ENCODE measurements at places on chromosomes 12 and 14.
A peak's percentile ranks its signal among the peaks of the same experiment; 100 is the strongest.

DNA sequence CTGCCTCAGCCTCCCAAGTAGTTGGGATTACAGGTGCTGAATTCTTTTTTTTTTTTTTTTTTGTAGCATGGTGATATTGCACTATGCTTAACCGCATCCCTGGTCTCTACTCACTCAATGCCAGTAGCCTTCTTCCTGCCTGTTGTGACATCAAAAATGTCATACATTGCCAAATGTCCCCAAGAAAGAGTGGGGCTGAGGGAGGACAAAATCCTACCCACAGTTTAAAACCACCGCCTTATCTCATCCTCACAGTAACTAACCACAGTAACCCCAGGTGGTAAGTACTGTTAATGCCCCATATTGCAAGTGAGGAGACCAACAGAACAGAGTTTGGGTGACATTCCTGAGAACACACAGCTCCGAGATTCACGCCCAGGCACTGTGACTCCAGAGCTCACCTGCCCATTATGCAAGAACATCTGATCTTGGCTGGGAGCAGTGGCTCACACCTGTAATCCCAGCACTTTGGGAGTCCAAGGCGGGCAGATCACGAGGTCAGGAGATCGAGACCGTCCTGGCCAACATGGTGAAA is 19.6 kb downstream of the MORN3 start:
- no peak for DNase-seq

DNA sequence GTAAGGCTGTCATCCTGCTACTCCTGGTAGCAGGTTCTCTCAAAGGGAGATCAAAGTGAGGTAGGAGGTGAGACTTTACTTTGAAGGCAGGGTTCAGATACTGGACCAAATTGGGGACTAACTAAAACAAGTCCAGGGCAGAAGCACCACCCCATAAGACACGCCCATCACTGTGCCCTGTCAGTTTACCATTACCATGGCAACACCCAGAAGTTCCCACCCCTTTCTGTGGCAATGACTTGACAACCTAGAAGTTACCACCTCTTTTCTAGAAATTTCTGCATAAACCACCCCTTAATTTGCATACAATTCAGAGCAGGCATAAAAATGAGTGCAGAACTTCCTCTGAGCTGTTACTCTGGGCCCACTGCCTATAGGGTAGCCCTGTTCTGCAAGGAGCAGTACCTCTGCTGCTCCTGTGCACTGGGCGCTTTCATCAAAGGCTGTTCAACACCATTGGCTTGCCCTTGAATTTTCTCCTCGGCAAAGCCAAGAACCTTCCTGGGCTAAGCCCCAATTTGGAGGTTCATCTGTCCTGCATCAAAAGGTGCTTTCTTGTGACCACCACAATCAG is 64.8 kb upstream of the MAX start:
- DNase-seq: no peak

GRCh38 chr14:21095430-21096205 is 2.8 kb downstream of the ZNF219 start:
- DNase-seq: no peak

- DNase-seq: no peak
These were observed 11.9 kb downstream of the FAM222A start for GRCh38 chr12:109725321-109726105.

DNA sequence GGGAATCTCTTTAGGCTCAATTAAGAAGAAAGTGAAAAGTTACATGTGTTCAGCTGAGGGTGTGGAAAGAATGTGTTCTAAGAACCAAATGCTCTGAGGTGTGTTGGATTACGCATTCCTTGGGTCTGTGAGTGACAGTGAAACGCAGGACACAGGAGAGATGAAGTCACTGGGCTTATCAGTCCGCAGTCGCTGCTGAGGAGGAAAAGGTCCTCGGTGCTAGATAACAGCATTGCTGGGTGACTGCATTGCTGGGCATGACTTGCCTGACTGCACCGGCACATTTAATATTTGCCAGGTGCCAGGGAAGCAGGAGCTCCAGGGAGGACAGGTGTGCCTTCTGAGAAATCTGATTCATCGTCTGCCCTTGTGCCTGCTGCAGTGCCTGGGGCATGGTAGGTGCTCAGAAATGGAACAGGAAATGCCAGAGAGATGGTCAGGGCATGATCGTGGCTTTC is 64.4 kb upstream of the FZD10 start:
- no peak for DNase-seq

GRCh38 chr14:105070760-105071137 is 5.5 kb upstream of the GPR132 start:
- no peak for DNase-seq

- peak; percentile 63 for DNase-seq
These were observed 53.0 kb upstream of the CORO1C start for GRCh38 chr12:108784270-108784669.

DNA sequence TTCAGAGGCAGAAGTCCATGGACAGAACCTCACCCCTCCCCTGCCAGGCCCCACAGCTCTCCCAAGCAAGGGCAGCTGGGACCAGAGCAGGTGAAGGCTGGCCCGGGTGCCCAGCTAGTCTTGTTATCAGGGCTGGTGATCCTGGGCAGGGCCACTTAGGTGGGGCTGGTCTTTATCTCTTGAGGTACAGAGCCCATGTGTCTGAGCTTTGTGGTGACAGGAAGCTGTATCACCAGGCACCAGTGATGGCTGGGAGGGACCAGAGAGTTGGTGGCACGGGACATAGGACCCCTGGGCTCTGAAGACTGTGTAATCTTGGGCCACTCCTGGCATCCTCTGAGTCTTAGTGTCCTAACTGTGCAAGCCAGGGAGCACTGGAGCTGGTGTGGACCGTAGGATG is 12.8 kb upstream of the HPD start:
- DNase-seq: no peak

DNA sequence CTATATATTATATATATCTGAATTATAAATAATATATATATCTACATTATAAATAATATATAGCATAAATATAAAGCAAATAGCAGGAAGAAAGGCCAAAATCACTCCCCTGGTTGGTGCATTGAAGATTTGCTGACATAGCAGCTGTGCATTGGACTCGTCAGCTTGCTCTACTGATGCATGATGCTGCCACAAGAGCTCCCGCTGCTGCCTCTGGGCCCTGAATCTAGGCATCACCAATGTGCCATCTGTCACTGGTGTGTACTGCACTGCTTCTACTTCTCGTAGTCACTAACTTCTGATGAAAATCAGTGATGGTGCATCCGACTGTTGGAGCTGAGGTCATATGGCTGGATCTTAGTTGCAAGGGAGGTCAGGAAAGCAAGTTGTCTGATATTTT is 205.0 kb downstream of the ADAMTS20 start:
- DNase-seq: no peak

- DNase-seq: no peak
These were observed 39.6 kb upstream of the ITPR2 start for GRCh38 chr12:26872625-26873024.

- no peak for DNase-seq
These were observed 91.8 kb upstream of the FOXN3 start for GRCh38 chr14:89508863-89509262.

DNA sequence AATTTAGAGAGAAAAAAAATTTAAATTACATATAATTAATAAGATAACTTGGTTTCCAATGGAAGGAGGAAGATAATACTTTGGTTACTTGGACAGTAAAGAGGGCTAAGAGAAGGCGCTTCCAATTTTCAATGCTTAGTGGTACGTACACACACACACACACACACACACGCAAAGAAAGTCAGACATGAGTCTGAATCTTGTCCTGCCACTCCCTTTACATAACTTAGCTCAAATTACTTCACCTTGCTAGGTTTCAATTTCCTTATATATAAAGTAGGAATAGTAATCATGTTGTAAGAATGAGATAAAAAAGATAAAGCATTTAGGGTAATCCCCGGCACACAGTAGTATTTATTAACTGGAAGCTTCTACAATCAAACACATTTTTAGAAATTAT is 39.7 kb upstream of the VCPKMT start:
- no peak for DNase-seq

DNA sequence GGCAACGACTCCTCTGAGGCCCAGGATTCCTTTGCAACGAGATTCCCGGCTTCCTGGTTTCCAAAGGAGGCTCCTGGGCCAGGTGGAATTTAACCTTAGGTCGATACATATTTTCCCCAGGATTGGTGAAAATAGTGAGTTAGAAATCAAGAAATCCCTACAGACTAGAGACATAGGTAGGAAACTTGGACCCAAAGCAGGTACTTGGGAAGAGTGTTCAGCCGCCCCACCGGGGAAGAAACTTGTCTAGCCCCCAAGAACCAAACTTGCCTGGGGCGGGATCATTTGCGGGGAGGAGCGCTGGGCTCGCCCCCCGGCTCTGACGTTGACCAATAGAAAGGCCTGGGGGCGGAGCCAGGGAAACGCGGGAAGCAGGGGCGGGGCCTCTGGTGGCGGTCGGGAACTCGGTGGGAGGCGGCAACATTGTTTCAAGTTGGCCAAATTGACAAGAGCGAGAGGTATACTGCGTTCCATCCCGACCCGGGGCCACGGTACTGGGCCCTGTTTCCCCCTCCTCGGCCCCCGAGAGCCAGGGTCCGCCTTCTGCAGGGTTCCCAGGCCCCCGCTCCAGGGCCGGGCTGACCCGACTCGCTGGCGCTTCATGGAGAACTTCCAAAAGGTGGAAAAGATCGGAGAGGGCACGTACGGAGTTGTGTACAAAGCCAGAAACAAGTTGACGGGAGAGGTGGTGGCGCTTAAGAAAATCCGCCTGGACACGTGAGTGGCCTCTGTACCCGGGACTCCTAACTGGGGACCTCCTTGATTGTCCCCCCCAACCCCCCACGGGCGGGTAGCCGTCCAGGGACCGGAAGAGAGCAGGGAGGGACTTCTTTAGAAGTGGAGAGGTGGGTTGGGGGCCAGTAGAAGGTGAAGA is at the start of gene CDK2:
TSS of gene CDK2 (plus strand) at position 423 of the 874 bp plus-strand sequence. CDS start at position 602, 179 bp downstream.
- no peak for DNase-seq

DNA sequence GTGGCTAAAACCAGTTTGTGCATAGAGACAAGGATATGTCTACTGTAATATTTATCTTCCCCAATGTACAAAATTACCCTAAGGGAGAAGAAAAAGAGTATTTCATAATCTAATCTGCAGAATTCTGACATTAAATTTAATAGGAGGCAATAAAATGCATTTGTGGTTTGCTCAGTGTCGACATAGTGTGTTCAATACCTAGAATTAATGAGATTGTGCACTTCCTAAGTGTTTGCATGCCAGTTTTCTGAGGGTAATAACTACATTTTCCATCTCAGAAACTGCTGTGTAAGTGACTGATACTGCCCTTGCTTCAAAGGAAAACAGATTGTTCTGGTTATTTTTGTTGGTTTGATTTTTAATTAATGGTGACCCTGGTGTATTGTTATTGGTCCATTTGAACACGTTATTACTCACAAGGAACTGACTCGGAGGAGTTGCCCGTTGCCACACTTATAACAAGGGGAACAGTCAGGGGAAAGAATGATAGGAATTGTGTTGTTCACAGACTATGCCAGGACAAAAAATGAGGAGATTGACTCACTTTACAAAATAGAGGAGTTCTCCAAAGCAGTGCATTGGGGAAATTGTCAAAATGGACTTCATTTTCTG is 960.3 kb upstream of the TMEM132C start:
- DNase-seq: no peak

- DNase-seq: no peak
These were observed 506.0 kb upstream of the TMEM132C start for GRCh38 chr12:127760996-127761395.

DNA sequence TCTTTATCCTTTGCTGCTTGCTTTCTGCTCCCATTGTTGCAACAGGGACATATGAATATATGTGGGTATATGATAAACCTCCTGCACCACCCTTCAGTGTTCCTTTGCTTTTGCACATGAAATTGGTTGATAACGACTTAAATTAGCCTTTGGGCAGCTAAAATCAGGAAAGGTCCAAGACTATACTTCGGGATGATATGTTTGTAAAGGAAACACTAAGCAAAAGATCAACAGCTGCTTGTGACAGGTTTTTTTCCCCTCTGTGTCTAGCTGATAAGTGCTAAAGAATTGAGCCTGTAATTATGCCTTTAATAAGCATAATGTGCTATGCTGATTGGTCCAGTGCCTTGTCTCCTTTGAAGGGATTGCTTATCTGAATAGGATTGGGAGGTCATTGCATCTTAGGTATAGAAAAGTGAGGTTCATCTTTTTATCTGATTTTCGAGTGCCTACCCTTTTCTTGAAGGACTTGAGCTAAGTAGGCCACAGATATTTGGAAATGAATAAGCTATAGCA is 59.4 kb downstream of the PPHLN1 start:
- no peak for DNase-seq

- DNase-seq: no peak
These were observed 12.8 kb downstream of the BAG5 start for GRCh38 chr14:103549361-103550311.

GRCh38 chr12:127126260-127126628 is 1140.7 kb upstream of the TMEM132C start:
- no peak for DNase-seq

GRCh38 chr14:90567191-90567590 is 170.4 kb downstream of the CALM1 start:
- DNase-seq: no peak

DNA sequence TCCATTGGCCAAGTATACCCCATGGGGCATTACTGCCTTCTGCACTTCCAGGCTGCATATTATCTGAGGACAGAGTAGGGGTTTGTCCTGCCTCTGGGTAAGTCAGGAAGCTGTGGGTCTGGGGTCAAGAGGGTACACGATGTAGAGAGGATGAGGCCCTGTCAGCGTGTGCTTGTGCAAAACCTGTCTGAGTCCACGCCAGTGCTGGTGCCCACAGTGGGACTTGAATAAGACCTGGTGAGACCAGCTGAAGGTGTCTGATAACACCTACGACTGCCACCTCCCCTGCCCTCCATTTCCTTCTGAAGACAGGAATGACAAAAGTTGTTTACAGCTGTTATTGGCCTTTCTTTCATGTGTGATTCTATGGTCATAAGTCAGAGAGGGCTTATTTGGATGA is 22.1 kb upstream of the NID2 start:
- no peak for DNase-seq

DNA sequence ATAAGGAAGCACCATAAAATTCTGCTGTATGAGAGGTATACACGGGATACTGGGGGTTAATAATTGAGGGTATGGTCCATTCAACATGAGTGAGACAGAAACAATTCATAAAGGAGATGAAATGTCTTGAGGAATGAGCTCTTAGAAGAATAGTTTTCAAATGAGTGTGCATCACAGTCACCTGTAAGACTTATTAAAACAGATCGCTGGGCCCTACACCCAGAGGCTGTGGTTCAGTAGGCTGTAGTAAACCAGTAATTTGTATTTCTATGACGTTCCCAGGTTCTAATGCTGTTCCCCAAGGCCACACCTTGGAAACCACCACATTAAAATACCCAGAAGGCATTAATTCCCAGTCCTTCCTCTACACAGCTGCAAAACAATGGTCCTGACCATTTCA is 49.6 kb downstream of the CAND1 start:
- DNase-seq: no peak

- DNase-seq: no peak
These were observed 8.6 kb downstream of the IFI27L2 start for GRCh38 chr14:94120667-94121340.

- no peak for DNase-seq
These were observed 145.4 kb downstream of the RPAP3 start for GRCh38 chr12:47560415-47560814.

GRCh38 chr12:103799857-103800771 is 40.9 kb downstream of the NT5DC3 start:
- peak; percentile 81 for DNase-seq

GRCh38 chr14:58844544-58844943 is 206.8 kb downstream of the DACT1 start:
- no peak for DNase-seq
